SW480 (cell line): ENCODE measurements at places on chromosomes 12 and 14.

DNA sequence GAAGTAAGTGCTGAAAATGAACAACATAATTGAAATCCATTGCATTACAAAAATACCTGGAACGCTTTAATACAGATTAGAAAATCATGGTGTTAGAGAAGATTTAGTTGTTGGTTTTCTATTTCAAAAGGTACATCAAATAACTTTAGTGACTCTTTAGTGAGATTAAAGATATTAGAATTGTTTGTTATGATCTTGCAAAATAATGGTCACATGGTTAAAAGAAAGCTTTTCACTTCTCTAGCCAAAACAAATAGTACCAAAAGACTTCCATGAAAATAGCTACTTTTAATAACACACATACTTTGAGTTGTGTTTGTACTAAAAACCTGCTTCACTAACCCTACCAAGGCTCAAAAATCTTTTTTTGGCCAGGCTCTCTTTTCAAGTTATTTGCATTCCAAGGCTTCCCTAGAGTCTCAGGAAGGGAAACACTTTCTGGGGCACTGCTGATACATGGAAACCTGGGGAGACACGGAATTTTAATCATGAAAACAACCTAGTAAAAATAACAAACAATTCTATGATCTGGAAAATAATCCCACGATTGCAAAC, at the start of gene SLCO1A2:
TSS of gene SLCO1A2 (minus strand) at position 147 of the 555 bp plus-strand sequence. CDS start 270 bp downstream, outside the sequence.
- DNase-seq, result no peak

GRCh38 chr14:75479770-75480600, 42.3 kb upstream of the BATF start:
- DNase-seq, result no peak

- DNase-seq, result no peak
Measured at GRCh38 chr12:32743264-32743663, 12.4 kb downstream of the YARS2 start.

DNA sequence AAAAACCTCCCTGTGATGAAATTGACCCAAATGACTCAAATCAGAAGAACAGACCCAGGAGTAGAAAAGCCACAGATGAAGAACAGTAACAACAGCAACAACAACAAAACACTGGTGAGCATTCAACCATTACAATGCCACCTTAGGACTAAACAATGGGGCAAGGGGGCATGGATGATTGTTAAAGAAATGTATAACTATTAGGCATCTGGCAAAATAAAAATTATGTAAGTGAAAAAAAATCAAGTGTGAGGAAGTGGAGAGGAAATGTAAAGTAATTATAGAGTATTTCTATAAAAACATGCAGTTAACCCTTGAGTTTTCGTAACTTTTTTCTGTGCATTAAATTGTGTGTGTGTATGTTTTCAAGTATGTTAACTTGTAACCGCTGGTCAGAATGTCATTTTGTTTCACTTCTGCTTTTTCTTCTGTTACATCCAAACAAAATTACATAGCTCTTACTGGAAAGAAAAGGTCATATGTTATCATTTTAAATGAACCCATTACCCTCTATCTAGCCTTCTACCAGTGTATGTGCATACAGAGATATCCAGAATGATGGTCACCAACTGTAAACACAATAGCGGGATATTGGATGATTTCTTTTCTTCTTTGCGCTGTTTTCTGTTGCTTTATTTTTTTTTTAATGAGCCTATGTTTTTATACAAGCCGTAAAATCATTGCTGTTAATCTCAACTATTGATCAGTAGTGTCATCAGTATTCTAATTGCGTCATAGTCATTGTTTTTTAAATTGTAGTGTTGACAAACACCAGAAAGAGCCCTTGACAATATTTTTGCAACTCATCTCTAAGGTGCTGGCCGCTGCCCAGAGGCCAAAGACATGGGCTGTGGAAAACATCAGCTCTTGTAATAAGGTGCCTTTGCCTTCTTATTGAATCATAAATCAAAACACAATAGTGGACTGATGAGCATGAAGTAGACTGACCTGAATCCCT, 170.6 kb downstream of the CRADD start:
- no peak for DNase-seq

- peak; percentile 39 for DNase-seq
Measured at GRCh38 chr14:81565441-81566290, 32.0 kb upstream of the SEL1L start.

GRCh38 chr14:85057221-85057620, 472.7 kb upstream of the FLRT2 start:
- DNase-seq, result no peak

GRCh38 chr14:74710480-74710879, 2.4 kb downstream of the AREL1 start:
- no peak for DNase-seq

DNA sequence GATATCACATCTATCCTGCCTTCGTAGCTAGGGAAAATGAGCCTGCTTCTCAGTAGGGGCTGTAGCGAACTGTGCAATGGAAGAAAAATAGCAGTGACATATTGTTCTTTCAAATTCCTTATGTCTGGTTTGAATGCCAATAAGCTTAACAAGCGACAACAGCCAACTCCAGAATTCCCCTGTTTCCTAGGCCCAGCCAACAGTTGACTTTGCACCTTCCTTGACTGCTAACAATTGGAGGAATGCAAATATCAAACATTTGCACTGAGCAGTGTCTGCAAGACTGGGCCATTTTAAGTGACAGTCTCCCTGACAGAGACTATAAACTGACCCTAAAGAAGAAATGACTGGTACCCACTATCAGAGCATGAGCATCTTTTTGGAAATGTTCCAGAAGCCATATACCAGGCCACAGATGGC, 12.0 kb upstream of the SERPINA1 start:
- DNase-seq, result no peak

DNA sequence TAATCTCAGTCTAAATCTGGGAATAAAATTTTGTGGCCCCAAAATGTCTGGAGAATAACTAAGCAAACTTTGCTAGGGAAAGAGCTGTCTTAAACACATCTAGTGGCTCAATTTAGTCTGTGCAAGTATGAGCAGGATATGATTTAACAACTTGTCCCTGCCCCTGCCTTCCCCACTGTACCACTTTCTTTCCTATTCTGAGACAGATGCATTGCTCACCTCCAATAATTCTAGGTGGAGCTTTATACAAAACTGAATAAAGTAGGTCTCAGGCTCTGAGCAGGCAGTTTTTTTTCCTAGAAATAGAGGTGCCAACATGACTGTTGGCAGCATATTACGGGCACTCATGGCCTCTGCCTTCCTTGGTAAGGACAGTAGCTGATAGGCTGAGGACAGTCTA, 412.1 kb downstream of the DAD1 start:
- no peak for DNase-seq

DNA sequence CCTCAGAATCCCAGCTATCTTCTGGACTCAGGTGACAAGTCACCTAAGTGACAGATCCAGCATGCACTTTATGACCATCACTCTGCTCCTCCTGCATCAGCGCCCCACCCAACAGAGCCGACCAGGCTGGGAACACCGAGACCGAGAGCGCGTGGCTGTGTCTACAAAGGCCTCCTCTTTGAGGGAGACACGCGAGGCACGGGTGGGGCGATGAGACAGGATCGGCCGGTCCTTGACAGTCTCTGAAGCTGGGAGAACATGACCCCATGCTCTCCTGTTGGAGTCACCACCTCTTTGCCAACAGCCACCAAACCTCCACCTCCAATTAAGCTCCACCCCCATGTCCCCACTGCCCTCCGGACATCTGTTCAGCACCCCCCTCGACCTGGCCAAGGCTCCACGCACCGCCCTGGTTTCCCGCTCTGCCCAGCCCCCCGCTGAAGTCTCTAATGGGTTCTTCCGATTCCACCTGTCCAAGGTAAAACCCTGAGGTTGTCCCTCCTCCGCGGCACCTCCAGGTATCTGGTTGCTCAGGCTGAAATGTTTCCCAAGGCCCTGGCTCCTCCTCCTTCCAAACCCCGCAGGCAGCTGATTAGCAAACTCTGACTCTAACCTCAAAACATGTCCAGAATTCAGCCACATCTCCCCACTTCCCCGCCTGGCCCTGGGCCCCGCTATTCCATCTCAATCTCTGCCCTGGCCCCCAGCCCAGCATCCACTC, 31.5 kb downstream of the HSP90AA1 start:
- DNase-seq, result no peak

DNA sequence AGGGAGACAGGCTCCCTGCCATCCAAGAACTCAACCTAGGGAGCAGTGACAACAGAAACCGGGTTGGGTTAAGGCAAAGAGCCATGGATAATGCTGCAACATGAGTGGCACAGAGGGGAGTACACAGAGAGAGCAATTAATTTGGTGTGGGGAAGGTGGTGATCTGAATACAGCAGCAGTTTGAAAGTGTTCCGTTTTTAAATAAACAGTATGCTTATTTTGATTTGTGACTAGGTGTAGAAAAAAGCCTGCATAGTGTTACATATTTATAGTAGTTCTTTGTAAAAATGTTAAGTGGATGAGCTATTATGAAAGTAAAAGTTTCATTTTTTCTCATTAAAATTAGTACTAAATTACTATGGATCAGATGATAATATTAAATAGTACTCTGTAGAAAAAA, 8.7 kb downstream of the AKAP5 start:
- DNase-seq, result no peak

DNA sequence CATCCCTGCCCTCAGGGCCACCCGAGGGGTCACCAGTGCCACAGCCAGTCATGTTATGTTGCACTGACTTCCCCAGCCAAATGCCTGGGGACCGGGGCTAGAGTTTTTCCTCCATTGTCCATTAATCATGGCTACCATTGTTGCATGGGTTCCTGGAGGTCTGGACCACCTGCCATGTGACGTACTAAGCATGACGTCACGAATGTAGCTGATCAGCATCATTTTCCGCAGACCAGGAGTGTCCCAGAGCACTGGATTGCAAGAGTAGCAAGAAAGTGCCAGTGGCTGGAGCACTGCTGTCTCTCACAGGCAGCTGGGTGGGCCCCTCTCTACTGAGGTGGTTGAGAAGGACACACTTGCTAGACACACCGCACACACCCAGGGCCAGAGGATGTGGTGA, 6.9 kb upstream of the C14orf180 start:
- DNase-seq, result no peak

GRCh38 chr14:96112032-96112431, 72.9 kb downstream of the C14orf132 start:
- DNase-seq, result no peak

- DNase-seq, result no peak
Measured at GRCh38 chr12:92871116-92871515, 58.0 kb downstream of the EEA1 start.

DNA sequence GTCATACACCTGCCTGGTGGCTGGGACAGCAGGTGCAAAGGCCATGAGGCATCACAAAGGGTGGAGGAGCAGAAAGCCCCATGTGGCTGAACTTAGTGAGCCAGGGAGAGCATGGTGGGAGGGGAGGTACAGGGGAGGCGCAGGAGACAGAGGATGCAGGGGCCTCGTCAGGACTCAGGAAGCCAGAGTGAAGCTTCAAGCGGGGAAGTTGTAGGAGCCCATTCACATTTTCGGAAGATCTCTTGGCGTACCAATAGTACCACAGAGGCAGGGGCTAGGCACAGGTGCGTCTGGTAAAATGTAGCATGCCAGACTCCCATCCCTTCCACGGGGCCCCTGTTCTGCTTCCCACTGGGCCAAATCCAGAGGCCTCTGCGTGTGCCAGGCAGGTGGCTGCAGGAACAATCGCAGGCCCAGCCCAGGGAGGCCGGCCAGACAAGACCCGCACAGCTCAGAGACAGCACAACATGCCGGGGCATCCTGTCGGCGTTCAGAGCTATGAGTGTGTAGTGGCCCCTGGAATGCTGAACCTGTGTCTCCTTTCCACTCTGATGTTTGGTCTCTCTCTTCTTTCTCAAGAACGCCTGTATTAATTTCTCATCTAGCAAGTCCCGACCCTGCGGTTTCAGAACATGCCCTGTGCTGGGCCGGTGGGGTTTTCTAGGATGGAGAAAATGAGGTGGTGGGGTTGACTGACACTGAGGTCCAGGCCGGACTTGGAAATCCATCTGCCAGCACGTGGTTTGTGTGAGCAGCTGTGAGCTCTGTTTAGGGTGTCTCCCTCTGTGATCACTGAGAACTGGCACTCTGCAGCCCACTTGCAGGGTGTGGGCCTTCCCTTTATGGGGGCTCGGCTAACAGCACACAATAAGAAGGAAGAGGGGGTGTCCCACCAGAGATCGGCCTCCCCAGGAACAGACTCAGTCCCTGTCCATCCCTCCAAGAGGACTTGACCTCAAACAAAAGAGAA, 5.5 kb upstream of the TMEM132D start:
- DNase-seq, result no peak

- DNase-seq, result no peak
Measured at GRCh38 chr12:68890701-68891113, 42.3 kb downstream of the CPM start.

DNA sequence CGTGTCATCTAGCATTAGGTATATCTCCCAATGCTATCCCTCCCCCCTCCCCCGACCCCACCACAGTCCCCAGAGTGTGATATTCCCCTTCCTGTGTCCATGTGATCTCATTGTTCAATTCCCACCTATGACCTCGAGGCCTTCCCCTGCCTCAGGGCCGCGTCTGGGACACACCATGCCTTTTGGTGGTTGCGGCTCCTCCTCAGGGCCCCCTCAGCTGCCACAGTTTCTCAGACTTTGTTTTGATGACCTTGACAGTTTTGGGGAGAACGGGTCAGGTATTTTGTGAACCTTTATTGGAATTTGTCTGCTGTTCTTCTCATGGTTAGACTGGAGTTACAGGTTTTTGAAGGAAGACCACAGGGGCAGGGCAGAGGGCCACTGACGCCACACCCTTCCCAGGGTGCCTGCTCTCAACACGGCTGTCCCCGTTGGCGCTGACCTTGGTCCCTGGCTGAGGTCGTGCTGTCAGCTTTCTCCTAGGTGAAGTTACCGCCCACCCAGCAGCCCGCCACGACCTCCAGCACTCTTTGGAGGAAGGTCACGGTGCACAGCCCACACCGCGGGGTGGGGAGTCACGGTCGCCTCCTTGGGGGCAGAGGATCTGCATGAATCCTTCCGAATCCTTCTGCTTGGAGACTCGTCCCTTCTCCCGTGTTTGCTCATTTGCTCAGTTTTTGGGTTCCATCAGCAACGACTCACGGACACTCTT, 130.5 kb downstream of the KIF26A start:
- DNase-seq, result no peak

GRCh38 chr12:30754383-30754749, 385 bp downstream of the CAPRIN2 start:
- DNase-seq, result no peak

- no peak for DNase-seq
Measured at GRCh38 chr14:104603711-104604401, 716 bp downstream of the TMEM179 start.

- no peak for DNase-seq
Measured at GRCh38 chr12:59182658-59183455, 262.6 kb upstream of the LRIG3 start.

DNA sequence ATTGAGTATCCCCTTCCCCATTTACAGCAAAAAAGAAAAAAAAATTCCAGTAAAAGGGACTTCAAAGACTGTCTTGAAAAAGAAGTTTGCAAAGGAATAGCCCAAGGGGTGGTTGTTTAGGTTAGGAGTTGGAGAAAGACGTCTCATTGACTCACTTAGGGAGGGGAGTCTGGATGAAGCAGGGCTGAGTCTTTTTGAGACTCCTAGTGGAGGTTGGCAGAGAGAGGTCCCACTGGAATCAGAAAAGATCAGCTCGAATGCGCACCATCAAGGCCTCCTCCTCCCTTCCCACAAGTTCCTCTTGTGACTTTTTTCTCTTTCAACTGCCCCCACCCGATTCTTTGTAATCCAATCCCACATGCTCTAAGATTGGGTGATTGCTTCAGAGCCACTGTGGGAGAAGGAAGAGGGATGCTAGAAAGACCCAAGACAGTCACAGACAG, 1.9 kb downstream of the ARHGEF40 start:
- DNase-seq, result no peak
